ENCODE measurements at places on chromosomes 7 and 10.

- DNase-seq: no peak
Measured at GRCh38 chr7:46847126-46847525, 734.8 kb downstream of the TNS3 start.

DNA sequence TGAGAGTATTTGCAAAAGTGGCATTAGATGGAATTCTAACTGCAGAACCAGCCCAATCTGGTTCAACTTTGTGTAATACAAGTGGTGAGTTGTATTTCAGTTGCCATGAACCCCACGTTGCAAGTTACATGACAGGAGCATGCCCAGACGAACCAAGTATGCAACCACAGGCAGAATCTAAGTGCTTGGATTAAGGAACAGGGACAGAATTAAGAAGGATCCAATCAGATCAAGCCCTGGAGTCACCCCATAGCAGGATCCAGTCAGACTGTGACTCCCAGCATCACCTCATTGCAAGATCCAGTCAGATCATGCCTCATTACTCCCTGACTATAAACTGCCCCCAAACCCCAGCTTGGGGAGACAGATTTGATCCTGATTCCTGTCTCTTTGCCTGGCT lies 388.7 kb upstream of the NRP1 start:
- no peak for DNase-seq

DNA sequence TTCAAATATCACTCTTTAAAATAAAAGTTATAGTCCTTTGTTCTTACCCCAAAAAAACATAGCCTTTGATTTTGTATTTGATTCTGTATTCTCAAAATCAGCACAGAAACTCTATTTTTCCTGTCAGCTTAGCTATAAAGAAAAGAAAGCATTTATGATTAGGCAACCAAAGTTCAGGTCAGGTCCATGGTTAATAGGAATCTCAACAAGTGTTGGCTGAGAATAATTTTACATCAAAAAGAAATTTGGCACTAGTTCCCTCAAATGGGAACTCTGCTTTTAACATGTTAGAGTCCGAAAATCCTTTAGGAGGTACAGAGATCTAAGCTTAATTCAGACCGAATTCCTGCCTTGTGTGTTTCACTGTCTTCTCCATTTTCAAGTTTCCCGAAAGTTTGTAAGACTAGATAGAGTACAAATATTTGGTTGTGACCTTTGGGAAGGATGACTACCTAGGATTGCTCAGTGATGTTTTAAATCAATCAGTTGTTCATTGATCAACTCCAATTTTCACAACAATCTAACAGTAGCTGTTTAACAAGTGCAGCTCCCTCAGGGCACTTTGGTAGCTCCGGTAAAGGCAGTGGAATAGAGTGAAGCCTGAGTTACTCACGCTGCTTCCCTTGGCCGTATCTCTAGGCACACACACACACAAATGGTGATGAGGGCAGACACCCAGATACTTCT lies 8.8 kb upstream of the ENO4 start:
- no peak for DNase-seq

DNA sequence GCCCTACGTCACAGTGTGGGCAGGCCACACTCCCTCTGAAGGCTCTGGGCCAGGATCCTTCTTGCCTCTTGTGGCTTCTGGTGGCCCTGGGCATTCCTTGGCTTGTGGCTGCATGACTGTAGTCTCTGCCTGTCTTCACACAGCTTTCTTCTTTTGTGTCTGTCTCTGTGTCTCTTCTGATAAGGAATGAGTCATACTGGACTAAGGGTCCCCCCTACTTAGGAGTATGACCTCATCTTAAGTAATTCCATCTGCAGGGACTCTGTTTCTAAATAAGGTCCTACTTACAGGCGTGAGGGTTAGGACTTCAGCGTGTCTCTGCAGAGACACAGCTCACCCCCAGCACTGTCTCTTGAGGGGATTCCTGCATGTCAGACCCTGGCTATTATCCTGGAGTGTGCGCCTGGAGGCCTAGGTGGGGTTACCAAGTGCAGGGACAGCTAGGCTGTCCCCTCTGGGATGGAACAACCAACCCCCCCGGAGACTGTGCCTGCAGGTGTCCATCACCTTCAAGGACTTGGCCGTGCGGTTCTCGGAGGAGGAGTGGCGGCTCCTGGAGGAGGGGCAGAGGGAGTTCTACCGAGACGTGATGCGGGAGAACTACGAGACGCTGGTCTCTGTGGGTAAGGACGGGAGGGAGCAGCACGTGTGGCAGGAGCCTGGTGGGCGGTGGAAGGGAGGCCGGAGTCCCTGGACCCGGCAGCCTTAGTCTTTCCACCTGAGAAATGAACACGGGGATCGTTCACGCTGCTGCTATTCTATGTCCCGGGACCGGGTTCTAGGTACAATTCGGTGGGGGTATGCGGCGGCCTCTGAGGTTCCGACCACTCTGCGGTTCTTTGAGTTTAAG lies 54.1 kb downstream of the ZNF467 start:
- DNase-seq: no peak

- no peak for DNase-seq
Measured at GRCh38 chr10:110239892-110240291, 32.5 kb downstream of the MXI1 start.

GRCh38 chr7:157404845-157405481 lies 68.2 kb downstream of the DNAJB6 start:
- no peak for DNase-seq

DNA sequence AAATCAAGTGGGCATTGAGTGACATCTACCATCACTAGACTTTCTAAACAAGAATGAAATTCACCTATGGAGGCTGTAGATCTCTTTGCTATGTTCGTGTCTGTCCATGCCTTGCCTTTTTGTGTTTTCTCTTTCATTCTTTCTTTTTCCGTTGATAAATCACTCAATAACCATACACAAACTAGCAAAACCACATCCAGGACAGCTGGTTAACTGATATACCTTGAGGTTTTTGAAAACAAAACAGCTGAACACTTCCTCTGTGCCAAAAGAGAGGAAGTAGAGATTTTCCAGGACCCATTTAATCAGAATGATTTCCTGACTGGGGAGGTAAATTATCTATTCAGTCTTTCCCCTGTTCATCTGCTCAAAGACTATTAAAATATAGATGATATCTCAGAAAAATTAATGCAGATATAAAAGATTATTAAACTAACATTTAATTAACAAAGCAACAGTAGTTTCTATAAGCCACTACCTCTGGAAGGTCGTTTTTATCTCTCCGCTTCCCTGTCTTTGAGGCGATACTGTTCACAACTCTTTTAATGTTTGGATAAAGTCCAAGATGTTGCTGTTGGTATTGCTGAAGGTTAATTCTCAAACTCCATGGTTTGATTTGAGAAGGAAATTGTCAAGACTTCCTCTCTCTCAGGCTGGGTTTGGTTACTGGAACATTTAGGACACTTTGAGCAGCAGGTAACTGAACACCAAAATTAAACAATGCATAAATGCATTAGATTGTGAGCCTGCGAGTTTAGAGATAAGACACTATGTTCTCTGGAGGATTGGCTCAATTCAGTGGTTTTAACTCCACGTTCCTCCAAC lies 24.4 kb upstream of the C10orf67 start:
- DNase-seq: no peak

DNA sequence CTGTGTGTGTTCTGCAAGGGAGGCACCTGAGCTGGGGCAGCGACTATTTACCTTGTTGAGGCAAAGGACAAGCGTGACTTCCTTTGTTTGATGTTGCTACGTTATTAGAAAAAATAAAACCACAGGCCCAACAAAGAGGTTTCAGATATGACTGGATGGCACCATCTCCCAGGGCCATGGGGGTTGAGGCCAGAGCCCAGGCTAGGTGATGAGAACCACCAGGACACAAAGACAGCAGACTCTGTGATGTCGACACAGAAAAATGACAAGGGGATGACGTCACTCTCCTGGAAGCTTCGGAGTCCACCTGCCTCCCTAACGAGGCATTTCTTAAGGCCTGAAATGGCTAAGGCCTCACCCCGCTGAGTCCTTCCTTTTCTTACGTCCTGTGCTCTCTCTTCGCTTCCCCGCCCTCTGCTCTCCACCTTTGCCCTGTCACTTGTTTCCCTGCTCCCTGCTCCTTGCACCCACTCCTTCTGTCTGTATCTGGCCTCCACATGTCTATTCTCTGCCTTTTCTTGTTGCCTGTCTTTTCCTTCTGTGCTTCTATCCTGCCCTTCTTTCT lies 83.0 kb upstream of the ADRB1 start:
- no peak for DNase-seq

- DNase-seq: no peak
Measured at GRCh38 chr7:80097756-80098155, 36.9 kb upstream of the GNAI1 start.

DNA sequence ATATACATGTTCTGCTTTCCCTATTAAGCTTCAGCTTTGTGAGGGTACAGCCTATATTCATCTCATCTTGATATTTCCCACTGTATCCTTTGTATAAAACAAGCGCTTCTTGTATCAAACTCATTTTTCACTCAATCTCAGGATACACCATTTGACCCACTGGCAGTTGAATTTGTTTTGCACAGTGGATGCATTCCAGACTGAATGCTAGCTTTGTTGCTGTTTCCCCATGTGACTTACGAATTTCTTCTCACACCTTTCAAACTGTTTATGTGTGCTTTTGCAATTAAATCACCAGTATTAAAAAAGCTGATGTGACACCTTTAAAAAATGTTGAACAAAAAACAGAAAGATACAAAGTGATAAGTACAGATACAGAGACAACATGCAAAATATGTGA lies 180.9 kb downstream of the ZNF438 start:
- no peak for DNase-seq

DNA sequence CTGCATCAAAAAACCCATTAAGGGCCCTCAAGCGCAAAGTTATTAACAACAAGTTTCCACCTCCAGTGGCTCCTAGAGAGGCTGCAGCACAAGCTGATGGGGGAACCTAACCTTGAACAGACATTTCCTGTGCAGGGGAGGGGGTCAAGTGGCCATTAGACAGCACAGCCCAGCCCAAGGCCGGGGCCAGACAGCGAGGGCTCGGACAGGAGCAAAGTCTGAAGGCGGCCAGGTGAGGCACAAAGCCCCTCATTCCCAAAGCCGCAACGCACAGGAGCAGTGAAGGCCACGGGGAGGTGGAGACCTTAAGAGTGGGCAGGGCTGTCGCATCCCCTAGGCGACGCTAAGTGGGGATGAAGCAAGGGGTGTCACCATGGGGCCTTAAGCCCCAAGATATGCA lies 73.2 kb upstream of the ZNF746 start:
- DNase-seq: no peak

- no peak for DNase-seq
Measured at GRCh38 chr7:80548840-80549530, 37.1 kb upstream of the GNAT3 start.

- DNase-seq: no peak
Measured at GRCh38 chr10:63439607-63440006, 26.2 kb downstream of the JMJD1C start.

DNA sequence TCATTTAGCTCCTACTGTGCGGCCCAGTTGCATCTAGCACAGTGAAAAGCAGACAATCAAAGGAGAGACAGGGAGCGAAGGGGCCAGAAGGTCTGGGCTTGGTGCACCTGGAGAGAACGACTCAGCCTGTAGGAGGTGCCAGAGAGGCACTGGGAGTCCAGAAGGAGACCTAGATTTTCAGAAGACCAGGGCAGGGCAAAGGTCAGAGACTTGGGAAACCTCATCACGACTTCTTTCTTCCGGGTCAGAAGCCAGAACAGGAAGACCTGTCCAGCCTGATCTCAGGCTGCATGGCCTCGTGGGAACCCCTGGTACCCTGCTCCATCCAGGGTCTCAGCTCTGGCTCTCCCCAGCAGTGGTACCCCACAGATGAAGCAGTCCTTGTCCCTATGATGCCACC lies 5.2 kb downstream of the AGAP3 start:
- no peak for DNase-seq

DNA sequence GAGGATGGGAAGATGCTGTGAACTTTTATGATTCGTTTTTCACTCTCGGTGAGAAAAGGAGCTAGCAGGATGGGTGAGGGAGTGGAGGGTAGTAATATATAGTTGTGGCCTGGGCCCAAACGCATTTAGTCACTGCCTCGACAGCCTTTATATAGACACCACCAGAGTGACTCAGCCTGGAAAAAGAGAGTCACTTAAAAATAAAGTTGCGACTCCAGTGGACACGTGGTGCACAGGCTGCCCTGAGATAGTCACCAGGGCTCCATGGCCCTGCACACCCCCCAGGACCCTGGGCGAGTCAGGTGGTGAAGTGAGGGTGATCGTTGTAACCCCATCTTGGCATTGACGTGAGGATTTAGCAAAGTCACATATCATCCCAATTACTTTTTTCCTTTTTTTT lies 106.7 kb downstream of the CUX1 start:
- no peak for DNase-seq

DNA sequence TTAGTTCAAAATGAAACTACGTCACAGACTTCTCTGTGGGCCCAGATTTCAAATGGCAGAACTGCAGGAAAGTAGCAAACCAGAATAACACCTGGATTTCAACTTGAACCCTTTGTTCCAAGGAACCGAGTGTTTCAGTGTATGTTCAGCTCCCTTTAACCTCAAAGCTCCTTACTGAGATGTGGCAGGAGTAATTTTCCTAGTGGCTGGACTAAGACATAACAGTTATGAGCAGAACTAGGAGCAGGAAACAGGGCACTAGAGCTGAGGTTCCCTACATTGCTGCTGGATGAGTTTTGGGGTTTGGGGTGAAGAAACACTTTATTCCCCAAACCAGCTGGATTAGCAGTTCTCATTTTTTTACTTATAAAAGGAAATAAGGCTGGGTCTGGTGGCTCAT lies 50.1 kb downstream of the NSUN6 start:
- DNase-seq: no peak

GRCh38 chr7:131330299-131330698 lies 2.6 kb downstream of the MKLN1 start:
- no peak for DNase-seq

Measured in cerebellar nuclear complex (tissue), 1 donor.